ENCODE measurements at places on chromosomes 2 and 18. TPM values are rescaled to one million over a fixed set of nuclear protein-coding genes. Genes with fewer than 3 reads are reported as not detected.

Gene TCF23
- not detected for total RNA-seq

DNA sequence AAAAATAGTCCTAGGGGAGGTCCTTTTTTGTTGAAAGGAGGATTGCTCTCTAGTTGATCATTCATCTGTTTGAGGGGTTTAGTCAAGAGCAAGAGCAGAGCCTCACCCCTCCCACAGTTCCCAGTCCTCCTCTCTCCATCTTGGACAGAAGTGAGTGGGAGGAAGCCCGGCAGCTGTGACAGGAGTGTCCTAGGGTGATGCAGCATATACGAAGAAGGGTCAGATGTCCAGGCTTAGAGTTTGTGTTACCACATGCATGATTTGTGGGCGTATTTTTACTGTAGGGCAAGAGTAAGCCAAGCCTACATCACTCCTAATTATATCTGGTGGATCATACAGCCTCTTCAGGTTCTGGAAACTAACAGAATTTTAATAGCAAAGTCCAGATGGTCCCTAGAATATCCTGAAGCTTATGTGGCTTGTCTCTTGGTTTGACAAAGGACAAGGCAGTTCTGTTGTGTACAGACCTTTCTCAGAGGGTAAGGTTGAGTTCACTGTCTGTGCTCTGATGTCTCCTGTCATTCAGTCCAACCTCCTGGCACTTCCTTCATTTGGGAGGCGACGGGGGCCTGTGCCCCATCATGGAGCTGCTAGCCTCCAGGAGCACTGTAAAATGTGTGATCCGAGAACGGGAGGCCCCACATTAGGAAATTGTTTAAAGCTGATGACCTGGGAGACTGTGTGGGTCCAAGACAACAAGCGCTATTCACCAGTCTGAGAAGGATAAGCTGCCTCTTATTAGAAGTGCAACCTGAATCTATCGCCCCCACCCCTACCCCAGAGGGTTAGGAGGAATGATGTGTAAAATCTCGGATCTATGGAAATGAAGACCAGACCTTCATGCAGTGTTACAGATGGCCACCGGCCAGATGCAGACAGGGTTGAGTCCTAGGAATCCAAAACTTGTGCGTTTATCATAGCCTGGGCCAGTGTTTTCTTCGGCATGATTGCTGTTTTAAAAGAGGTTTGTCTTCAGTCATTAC, 6.9 kb downstream of the CEP68 start:
- no peak overlapping the region for H3K4me3 ChIP-seq
- H3K27me3 ChIP-seq: no peaks in the 10 kb centered on the region
- H3K27ac ChIP-seq: no peak overlapping the region
- no peaks in the 10 kb centered on the region for H3K36me3 ChIP-seq

DNA sequence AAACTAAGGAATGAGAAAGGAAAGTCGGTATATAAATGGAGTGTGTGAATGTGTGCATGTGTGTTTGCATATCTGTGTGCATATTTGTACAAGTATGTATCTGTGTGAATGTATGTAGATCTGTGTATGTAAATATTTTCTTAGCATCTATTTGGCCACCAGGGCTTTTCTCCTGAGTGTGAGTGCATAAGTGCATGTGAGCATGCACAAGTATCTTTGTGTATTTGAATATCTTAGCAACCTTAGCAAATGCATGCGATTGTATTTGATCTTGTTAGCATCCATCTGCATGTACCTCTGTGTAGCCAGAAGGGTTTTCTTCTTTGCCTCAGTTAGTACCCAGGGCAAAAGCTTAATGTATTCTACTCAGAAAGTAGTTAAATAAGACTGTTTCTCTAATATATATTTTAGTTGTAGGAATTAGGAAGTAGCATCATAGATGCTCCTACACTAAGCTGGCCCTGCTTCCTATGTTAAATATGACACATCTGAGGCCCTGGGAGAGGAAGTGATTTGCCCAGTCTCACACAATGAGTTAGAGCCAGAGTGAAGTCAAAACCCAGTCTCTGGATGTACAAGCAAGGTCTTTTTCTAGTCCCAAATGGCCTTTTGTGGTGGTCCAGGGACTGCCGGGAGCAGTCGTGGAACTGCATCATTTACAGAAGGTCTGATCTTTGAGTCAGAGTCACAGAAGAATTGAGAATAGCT, 9.2 kb downstream of the FKBP1B start:
- H3K27me3 ChIP-seq: peaks cover 3% of the 10 kb centered on the region
- H3K36me3 ChIP-seq: no peaks in the 10 kb centered on the region
- no peak for DNase-seq
- H3K27ac ChIP-seq: no peak overlapping the region
- H3K4me1 ChIP-seq: peaks cover 4% of the 10 kb centered on the region

DNA sequence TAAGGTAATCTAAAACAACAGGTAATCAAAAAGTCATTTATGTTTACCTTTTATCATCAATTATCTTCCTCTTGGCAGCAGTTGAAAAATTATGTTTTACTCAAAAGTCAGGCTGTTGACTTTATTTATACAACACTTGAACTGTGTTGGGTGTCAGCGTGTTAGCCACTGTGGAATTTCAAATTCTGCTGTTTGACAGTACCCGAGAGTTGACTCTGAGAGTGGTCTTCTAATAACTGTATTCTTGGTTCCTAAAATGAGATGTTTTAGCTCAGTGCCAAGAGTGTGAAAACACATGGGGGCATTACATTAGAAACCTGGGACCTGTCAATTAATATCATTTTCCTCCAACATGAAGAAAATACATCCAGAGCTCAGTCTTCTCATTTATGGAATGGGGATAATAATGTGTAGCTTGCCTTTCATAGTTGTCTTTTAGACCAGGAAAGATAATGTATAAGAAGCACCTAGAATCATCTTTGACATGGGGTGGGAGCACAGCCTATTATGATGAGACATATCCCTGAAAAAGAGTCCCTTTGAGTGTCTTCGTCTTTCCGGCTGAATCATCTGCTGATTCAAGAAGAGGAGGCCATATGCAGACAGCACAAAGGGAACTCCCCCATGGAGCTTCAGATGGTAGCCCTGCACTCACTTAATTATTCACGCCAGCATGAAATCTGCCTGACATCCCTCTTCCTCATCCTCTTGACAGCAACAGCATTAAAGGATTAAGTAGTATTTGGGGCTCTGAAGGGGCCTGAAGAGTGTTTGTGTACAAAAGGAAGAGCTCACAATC, 89.1 kb downstream of the AFF3 start:
- H3K27me3 ChIP-seq: no peaks in the 10 kb centered on the region
- H3K4me3 ChIP-seq: no peak overlapping the region
- DNase-seq: no peak
- H3K27ac ChIP-seq: no peak overlapping the region
- H3K36me3 ChIP-seq: no peaks in the 10 kb centered on the region
